ENCODE measurements at places on chromosomes 7 and 10.

- no peak for DNase-seq
These were observed 1249.1 kb downstream of the TYW1 start for GRCh38 chr7:68245688-68246087.

DNA sequence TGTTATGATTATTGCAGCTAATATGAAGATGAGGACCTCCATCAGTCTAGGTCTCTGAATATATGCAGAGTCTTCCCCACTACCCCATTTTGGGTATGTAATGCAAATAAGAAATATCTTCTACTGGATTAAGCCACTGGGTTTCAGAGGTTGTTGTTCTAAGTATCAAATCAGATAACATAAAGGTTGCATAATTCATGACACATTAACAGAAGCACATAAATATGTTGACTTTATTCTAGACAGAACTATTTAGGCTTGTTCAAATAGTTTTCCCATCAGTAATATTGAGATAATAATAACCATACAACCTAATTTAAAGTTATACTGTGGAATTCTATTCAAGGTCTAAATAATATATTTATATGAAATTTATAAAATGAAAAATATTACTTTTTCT lies 157.1 kb downstream of the ETV1 start:
- no peak for DNase-seq

DNA sequence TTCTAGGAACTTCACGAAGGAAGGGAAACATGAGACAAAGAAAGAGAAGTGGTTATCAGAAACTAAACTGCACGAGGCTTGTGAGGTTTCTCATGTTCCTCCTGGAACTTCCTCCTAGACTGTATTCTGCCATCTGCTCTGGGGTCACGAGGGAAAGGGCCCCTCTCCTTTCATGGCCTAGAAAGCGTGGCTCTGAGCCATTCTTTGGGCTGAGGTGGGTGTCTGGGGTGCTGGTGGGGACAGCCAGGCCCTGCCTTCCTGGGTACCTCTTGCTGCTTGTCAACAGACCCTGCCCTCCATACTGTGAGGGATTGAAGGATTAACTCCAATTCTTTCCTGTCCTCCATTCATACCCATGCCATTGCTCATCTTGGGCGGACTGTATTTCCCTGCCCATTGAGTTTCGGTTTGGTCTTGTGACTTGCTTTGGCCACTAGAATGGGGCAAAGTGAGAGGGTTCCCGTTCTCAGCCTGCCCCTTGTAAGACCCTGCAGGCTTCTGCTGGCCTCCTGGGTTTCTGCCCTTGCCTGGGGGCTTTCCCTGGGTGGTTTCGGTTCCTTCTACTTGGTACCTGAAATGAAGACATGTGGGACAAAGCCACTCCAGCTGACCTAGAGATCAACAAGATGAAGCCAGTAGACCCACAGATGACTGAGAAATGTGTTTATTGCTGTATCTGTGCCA lies 14.9 kb upstream of the GIMAP8 start:
- no peak for DNase-seq

DNA sequence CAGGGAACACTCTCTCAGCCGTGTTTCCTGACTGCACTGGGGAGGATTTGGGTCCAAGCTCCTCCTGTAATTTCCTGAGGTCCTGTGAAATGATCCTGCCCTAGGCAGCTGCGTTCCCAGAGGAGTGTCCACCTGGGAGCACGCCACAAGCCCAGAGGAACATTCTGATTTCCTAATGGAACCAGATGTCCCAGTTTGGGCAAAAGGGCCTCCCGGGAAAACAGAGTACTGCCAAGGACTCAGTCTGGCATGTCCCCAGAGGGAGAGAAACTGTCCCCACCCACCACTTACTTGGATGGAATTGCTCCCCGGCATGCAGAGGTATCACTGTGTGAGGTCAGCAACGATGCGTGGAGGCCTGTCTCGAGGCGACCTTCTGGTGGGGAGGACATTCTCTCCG lies 34.5 kb downstream of the ASB13 start:
- no peak for DNase-seq

- DNase-seq, result no peak
These were observed 152.5 kb upstream of the YAE1 start for GRCh38 chr7:39413636-39414223.

GRCh38 chr7:117084286-117084685 lies 131.0 kb downstream of the ST7 start:
- DNase-seq, result no peak

DNA sequence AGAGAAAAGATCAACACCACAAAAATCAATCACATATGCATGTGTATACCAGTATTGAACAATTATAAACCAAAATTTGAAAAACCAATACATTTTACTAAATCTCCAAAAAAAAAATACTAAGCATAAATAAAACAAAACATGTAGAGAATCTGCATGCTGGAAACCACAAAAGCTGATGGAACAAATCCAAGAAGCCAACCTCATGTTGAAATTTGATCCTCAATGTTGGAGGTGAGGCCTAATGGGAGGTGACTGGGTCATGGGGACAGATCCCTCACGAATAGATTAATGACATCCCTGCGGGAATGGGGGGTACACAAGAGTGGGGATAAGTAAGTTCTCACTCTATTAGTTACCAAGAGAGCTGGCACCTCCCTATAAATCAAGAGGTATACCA lies 82.5 kb downstream of the OAT start:
- no peak for DNase-seq

GRCh38 chr10:8325024-8325980 lies 270.8 kb downstream of the GATA3 start:
- no peak for DNase-seq

DNA sequence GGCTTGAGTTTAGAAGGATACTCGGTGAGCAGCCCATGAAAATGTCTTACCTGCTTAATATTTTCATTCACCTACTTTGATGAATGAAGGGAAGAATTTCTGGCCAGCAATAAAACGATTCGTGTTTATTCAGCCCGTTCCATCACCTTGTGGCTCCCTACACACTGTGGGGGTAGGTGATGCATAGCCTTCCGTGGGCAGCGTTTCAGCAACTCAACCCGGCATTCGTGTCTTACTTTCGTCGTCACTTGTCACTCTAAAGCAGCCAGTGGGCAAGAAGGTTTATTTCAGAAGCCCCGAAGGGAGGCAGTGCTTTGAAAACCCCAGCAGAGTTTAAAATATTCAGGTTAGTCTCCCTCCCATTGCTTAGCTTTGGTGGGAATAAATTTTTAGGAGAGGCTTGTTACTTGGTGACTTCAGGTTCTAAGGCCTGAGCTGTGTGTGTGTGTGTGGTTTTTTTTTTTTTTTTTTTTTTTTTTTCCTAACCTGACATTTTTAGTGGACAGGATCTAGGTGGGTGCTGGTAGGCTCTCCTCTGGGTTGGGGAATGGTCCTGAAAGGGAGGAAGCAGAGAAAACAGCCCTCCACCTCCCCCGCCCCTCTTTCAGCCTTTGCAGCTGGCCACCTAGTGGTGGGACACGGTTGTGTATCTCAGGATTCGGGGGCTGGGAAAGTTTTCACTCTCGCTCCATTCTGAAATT lies 1.8 kb downstream of the GRK5 start:
- DNase-seq, result peak; percentile 23

GRCh38 chr10:86888585-86889381 lies 68.6 kb downstream of the MMRN2 start:
- no peak for DNase-seq

- DNase-seq, result no peak
These were observed 39.0 kb upstream of the EMX2 start for GRCh38 chr10:117503244-117504205.

DNA sequence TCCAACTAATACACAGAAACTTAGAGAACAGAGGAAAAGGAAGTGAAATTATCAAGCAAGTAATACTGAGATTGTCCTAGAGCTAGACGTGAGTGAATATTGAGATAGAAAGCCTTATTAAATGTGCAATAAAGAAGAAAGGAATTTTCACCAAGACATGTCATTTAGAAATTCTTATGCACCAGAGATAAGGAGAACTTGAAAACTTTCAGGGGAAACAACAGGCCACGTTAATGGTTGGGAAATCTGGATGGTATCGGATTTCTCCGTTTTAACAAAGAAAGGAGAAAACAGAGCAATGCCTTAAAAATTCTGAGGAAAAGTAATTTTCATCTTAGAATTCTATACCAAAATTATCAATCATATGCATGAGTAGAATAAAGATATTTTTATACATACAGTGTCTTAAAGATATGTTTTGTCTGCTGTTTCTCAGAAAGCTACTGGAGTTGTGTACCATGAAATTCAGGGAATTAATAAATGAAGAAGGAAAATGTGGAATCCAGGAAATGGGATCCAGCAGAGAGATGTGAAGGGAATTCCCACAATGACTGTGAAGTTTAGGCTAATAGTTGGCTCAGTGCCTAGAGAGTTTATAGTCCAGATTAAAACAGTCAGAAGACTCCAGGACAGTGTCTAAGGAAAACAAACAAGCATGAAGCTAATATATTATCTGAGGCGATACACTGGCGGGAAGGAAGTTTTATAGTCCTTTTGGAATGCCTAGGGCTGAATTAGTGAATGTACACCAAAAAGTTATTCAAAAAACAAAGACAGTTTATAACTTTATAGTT lies 159.5 kb downstream of the PPP1R9A start:
- DNase-seq, result no peak

GRCh38 chr7:143391462-143392404 lies 10.6 kb downstream of the ZYX start:
- DNase-seq, result no peak

DNA sequence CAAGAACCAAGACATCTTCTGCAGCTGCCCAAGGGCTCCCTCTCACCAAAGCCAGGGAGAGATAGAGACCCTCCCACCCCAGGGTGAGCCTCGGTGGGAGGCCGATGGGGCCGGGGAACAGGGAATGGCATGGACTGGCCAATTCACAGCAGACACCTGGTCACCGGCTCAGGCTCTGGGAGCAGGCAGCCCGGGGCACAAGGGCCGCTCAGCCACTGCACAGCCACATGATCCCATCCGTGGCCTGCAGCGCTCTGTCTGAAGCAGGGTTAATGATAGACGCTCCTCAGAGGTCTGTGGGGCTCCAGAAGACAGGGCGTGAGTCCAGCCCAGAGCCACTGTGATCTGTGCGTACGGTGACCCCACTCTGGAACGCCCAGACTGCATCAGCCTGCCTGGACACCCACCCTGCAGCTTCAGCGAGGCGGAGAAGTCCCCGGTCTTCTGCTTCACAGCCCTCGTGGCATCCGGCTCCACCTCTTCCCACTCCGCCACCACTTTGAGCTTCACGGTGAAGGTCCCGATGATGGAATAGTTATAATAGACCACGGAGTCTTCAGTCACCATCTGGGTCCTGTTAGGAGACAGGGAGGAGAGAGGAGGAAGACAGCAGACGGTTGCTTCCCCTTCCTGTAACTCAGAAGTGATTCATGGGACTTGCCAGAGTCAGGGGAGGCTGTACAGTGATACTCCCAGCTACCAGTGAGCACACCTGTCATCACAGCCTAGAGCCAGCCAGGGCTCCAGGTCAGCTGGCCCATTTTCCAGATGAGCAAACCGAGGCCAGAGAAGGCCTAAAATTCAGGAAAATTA lies 14.0 kb downstream of the TMEM130 start:
- no peak for DNase-seq

- no peak for DNase-seq
These were observed 2.4 kb downstream of the CYP2E1 start for GRCh38 chr10:133529576-133529946.

DNA sequence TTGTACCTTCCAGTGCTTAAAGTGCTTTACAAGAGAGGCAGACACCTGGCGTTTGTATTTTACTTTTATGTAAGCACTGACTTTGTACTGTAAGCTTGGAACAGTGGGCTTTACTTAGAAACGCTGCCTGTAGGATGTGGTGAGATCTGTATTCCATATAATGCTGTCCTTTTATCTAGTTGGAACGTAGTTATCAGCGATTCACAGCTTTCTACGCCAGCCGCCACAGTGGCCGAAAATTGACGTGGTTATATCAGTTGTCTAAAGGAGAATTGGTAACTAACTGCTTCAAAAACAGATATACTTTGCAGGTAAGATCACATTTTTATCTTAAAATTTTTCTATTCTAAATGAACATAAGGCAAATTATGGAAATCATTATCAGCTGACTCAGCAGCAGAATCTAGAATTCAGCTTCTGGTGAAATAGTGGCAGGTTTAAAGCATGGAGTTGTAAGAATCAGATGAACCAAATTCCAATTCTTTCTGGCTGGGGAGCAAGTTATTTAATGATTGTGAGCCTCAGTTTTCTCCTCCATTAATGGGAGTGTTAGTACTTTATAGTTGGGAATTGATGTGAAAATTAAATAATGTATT lies 91.5 kb downstream of the CUL1 start:
- no peak for DNase-seq

GRCh38 chr10:34918776-34919315 lies 103.8 kb upstream of the PARD3 start:
- DNase-seq, result peak; percentile 64

GRCh38 chr10:114061148-114061547 lies 17.5 kb downstream of the ADRB1 start:
- DNase-seq, result no peak

GRCh38 chr10:109450702-109451101 lies 472.6 kb downstream of the XPNPEP1 start:
- DNase-seq, result no peak

- no peak for DNase-seq
These were observed 413.1 kb upstream of the VSTM2A start for GRCh38 chr7:54129035-54129434.

- DNase-seq, result no peak
These were observed 11.2 kb upstream of the JAKMIP3 start for GRCh38 chr10:132054564-132054963.

- no peak for DNase-seq
These were observed 75.9 kb downstream of the RGS10 start for GRCh38 chr10:119466655-119467054.

- no peak for DNase-seq
These were observed 309.8 kb downstream of the PARD3 start for GRCh38 chr10:34505338-34505737.

DNA sequence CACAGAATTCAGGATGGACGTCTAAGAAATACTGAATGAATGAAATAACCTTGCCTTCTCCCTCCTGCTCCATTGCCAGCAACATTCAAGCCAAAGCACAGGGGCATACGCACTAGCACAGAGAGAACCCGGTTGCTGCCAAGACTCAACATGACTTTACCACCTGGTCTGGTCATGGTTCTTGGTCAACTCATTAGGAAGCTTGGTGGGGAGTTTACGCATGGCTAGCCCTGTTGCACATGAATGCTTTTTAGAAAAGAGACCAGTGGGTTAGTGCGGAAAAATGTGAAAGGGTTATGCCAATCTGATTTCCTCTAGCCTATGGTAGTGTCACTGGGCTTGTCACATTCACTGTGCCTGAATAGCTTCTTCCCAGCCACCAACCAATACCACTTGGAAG lies 187.6 kb upstream of the NEBL start:
- DNase-seq, result no peak

- DNase-seq, result peak; percentile 2
These were observed 35.2 kb upstream of the EBLN1 start for GRCh38 chr10:22252801-22253579.

GRCh38 chr7:127933146-127933545 lies 98.1 kb downstream of the LRRC4 start:
- DNase-seq, result no peak

DNA sequence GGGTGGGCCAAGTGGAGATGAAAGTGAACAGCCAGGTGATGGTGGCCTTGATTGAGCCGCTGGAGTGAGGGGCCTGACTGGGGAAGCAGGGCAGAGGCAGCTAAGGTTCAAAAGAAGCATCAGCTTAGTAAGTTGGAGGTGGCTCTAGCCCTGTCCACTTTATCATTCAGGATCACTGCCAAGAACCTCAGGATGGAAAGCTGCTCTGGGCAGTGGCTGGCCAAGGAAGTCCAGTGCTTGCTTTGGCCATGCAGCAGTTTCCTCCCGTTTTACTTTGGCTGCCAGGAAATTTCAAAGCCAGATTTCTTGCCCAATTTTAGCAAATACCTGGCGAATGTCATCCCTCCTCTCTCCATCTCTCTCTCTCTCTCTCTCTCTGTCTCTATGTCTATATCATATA lies 384.9 kb downstream of the PLXNA4 start:
- DNase-seq, result no peak

Measured in NCI-H510A (cell line).